MG63 (cell line): ENCODE measurements at places on chromosomes 4 and X.

DNA sequence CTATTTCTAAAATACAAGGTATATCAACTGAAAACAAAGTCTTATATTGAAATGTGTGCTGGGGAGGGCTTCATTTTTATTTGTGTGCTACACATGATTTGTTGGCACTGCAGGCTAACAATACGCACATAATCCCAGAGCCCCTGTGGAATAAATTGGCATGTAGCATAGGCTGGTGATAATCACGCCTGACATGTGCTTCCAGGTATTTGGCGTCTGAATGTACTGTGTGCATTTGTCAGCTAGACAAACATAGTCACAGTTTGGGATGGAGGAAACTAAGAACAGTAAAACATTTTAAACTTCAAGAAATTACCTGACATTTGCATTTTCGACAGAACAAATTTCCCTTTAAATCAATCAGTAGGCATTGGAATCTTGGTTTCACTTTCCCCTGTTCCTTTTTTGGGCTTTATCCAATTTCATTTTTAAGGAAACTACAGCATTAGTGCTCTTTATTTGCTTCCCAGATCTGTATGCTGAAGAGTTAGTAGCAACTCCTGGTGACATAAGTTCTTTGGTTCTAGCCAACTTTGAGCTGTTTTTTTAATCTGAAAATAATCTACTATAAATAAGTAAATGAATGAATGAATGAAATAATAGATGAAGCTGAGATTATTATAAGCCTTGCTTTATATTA lies 472.3 kb downstream of the PDHA2 start:
- no peak for DNase-seq

DNA sequence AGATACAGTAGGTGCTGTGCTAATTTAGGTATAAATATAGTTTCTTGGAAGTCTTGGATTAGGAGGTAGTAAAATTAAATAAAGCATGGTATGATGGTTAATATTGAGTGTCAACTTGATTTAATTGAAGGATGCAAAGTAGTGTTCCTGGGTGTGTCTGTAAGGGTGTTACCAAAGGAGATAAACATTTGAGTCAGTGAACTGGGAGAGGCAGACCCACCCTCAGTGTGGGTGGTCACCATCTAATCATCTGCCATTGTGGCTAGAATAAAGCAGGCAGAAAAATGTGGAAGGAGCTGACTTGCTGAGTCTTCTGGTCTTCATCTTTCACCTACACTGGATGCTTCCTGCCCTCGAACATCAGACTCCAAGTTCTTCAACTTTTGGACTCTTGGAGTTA lies 153.7 kb upstream of the GK2 start:
- DNase-seq, result no peak

- no peak for DNase-seq
Observed at GRCh38 chr4:23904639-23905071, 14.8 kb upstream of the PPARGC1A start.

DNA sequence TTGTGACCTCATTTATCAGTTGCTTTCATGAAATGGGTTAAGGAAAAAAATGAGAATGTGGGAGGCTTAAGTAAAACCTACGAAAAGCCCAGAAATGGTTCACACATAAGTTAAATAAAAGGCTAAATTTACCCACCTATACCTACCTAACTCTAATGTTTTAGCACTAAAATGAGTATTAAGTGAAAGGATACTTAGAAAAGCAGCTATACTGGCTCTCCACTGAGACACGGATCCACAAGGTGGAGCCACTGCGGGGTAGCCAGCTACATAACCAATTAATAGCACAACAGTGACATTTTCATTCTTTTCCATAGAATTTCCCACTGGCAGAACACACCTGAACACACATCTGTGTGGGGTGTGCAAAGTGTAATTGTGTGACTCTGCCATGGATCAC lies 101.9 kb downstream of the MAML3 start:
- peak; percentile 4 for DNase-seq

DNA sequence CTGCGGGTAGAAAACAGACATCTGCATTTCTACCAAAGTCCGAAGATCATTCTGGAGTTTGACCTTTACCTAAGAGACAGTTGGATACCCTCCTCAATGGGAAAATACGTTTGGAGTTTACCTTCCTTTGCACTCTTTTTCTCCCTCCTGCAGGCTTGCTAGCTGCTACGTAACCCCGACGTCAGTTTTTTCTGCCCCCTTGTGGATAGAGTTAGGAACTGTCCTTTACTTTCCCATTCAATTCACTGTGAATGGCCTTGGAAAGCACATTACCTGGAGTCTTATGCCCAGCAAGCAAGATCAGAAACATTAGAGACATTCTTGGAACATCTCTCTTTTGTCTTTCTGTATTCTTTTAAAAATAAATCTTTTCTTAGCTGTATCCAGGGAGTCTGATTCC lies 250.7 kb downstream of the NAP1L3 start:
- no peak for DNase-seq
